ENCODE measurements at places on chromosomes 3 and 15.

GRCh38 chr15:65365229-65365628 is 12.6 kb downstream of the IGDCC3 start:
- DNase-seq, result no peak

DNA sequence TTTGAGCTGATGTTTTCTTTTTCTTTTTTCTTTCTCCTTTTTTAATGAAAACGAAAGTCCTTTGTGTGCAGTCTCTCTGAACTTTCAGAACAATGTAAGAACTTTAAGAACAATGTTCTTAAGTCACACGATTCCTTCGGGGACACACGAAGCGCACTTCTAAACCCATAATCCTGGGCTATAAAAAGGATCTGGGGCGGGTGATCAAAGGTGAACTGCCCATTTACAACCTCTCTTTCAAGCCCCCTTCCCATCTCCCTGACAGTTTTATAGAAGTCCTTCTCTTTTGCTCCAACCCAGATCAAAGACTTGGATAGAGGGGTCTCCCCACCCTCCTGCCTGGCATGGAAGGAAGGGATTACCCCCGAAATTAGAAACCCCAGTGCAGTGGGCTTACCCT is 126.8 kb downstream of the BDH1 start:
- DNase-seq, result no peak

DNA sequence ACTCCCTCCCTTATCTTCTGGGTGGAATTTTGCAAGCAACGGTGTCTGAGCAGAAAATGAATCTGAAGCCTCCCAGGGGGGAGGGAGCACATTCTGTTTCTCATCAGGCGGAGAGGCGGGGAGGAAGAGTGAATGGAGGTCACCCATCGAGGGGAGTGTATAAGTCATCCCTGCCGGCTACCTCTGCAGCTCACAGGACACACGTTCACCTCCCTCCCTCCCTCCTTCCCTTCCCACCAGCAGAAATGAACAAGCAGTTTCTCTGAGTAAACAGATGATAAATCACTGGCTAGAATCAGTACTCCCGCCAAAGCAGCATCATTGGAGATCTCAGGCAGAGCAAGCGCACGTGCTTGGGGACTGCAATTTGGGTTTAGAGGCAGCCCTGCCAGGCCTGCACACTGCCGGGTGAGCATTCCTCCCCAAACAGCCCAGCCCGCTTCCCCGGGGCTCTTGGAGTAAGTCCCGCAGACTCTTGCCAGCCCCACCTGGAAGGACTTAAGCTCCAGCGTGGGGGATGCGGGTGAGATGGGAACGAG is 38.3 kb downstream of the CPN2 start:
- DNase-seq, result no peak

DNA sequence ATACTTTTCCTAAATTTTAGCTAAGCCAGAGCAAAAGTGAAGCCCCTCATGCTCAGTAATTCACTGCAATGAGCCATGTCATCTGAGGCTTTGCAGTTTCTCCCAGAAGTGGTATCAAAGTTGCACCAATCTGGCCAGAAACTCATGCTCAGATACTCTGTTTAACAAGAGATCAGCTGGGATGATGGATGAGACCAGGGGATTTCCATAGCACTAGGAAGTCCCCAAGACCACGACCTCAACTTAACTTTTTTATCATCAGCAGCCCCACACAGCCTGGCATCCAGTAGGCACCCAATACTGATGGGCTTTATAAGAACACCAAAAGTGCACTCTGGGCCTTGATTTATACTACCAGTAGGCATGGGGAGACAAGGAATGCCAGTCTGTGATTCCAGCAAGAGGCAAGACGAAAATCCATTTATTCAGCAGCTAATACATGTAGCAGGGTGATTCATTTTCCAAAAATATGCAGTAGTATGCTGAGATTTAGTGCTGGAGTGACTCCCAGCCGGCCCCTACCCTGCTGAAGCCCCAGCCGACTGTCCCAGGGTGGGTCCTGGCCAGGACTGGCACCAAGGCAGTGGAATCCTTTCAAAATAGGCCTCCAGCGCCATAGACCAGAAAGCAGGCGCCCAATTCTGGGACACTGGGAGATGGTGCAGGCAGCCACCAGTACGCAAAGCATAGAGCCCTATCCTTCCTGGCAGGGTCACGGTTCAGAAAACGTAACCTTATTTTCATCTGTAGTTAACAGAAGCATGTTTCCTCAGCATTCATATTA is 612 bp upstream of the LDHAL6B start:
- no peak for DNase-seq

- no peak for DNase-seq
These were observed 1.3 kb downstream of the XIRP1 start for GRCh38 chr3:39191111-39191510.

- DNase-seq, result peak; percentile 60
These were observed 2.0 kb upstream of the SEMA3G start for GRCh38 chr3:52446631-52447511.

DNA sequence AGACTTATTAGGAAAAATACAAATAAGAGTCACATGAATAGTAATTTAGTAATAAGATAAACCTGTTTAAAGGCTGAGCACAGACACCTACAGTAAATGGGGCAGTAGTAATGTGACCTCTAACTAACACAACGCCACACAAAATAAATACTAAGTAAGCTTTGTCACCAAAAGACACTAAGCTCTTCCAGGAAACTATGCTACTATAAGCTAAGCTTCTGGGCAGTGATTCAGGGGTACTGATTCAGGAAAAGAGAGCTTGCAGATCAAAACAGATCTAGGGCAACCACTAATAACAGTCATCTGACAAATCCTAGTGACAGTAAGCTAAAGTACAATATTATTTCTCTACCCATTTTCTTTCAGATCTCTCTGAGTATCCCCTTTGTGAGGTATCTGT is 68.8 kb downstream of the PLOD2 start:
- no peak for DNase-seq

- peak; percentile 51 for DNase-seq
These were observed 23.5 kb upstream of the RAP2B start for GRCh38 chr3:153138276-153139210.

DNA sequence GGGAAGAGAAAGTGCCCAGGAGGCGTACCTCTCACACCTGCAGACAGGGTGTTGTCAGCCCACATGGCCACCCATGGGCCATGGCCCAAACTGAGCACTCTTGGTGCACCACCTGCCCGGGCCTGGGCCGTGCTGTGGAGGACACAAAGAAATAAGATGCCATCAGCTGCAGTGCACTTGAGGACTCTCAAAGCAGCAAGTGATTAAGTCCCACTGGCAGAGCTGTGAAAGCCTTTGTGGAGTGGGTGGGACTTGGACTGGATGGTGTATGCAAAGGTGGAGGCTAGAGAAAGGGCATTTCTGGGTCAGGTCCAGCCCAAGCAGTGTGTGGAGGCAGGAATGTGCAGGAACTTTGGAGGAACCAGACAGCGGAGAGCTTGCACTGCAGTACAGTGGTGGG is 122.3 kb downstream of the MEGF11 start:
- DNase-seq, result no peak

DNA sequence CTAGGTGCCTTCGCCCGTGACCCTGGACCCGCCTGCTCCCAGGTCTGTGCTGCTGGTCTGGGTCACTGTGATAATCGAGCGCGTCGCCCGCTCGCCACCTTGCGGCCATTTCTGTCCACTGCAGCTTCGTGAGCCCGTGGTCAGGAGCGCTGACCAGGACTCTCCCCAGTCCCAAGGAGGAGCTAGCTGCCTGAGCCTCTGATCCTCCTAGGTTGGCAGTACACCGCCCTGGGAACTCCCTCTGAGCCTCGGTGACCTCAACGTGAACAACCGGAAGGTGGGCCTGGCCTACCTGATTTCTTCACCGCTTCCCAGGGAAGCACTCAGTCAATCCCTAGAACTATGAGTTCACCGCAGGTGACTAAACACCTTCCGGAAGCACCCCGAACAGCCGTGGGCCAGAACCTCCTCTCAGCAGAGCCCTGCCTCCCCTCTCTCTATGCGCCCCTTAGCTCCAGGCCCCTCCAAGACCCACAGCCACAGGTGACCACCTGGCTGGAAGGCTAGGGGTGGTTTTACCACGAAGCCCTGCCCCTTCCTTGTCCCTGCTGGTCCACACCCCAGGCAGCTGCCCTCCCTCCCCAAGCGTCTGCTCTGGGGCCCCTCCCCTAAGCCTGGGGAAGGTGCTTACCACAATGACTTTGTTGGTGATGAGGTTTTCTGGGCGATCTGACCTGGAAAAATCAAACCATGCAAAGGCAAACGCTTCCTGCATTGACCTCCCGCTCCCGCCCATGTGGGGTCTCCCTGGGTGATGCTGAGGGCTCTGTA is 9.7 kb downstream of the PLA2G4D start:
- peak; percentile 33 for DNase-seq

DNA sequence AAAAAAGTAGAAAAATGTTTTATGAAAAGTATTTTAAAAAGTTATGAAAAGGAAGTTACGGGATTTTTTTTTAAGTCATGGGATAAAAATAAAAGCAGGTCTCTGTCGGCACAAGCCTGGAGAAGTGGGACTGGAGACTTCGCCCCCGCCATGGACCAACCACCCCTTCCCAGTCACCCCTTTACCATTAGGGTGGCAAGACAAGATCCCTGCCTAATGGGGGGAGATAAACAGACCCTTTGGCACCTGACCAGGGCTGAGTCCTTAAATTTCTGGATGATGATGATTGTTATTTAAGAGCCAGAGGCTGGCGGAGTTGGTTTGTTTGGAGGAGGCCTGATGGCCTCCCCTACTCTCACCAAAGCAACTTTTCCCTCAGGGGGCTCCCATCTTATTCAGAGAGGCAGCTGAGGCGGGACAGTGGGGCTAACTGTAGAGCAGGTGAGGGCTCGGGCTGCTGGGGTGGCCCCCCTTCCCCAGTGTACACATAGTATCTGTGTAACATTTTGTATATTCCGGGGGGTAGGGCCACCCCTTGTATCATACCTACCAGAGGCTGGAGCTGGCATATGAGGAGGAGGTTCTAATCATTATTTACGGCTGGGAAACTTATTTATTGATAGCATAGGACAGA is 74.0 kb downstream of the ADAMTS7 start:
- DNase-seq, result no peak

Data from activated CD4-positive, alpha-beta T cell treated with anti-CD3 and anti-CD28 coated beads for 24 hours (primary cell).